ENCODE measurements at places on chromosomes 5 and 9.

- no peak overlapping the region for H3K4me3 ChIP-seq
- no peaks in the 10 kb centered on the region for H3K4me1 ChIP-seq
- no peak overlapping the region for H3K27ac ChIP-seq
- no peaks in the 10 kb centered on the region for H3K27me3 ChIP-seq
- no peak for DNase-seq
Measured at GRCh38 chr5:97832645-97833296, 649.7 kb upstream of the RIOK2 start.

- peaks cover 14% of the 10 kb centered on the region for H3K36me3 ChIP-seq
- H3K27me3 ChIP-seq, result no peaks in the 10 kb centered on the region
- peaks cover 62% of the 10 kb centered on the region for H3K4me1 ChIP-seq
- peak; percentile 16 for DNase-seq
Measured at GRCh38 chr9:126329476-126330275, 3.0 kb downstream of the MVB12B start.

DNA sequence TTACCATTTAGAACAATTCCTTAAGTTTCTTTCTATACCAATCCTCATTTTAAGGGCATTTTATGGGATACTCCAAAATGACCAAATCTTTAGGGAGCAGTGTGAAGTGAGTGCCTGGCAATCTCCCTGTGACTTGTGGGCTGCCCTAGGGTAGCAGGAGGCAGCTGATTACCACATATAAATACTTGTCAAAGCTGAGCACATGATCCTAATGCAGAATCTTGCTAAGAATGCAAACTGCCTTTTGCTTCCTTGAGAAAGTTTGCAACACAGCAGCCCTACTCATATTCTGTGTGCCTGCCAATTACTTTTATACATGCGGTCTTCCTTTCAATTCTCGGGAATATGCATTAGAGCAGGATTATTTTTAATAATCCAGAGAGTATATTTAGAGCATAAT, 18.2 kb upstream of the NREP start:
- H3K36me3 ChIP-seq, result no peaks in the 10 kb centered on the region
- no peaks in the 10 kb centered on the region for H3K4me1 ChIP-seq
- no peaks in the 10 kb centered on the region for H3K27me3 ChIP-seq
- no peak for DNase-seq

GRCh38 chr5:107124376-107124775, 546.4 kb downstream of the EFNA5 start:
- H3K36me3 ChIP-seq, result no peaks in the 10 kb centered on the region
- no peaks in the 10 kb centered on the region for H3K4me1 ChIP-seq
- DNase-seq, result no peak
- no peak overlapping the region for H3K4me3 ChIP-seq

DNA sequence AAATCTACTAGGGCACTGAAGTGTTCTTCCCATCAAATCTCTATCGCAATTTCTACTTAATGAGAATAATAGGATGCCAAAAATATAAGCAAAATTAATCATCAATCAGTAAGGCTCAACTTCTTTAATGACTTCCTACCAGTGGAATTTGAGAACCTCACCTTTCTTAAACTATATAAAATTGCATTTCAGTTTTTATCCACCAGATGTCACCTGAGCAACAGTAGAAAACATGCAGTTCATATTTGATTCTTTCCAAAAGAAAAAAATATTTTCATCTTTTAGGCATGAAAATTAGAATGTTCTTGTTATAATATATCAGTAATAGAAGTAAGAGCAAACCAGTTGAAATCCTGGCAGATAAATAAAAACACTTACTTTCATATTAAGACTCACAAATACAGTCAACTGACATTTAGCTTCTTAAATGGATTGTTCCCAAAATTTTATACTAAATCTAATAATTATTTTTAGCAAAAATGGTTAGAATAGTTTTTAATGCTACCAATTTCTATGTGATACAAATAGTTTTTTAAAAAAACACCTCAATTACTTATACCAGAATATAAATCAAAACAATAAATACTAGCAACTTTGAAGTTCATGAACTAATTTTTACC, 13.4 kb upstream of the CCDC112 start:
- no peaks in the 10 kb centered on the region for H3K36me3 ChIP-seq
- H3K4me1 ChIP-seq, result no peaks in the 10 kb centered on the region
- H3K27ac ChIP-seq, result no peak overlapping the region

GRCh38 chr9:14908295-14909180, 1.7 kb downstream of the FREM1 start:
- H3K36me3 ChIP-seq, result no peaks in the 10 kb centered on the region
- H3K27me3 ChIP-seq, result no peaks in the 10 kb centered on the region
- no peak for DNase-seq

GRCh38 chr5:131996210-131997025, 15.0 kb downstream of the ACSL6 start:
- no peak for DNase-seq
- H3K36me3 ChIP-seq, result no peaks in the 10 kb centered on the region
- H3K27me3 ChIP-seq, result no peaks in the 10 kb centered on the region

DNA sequence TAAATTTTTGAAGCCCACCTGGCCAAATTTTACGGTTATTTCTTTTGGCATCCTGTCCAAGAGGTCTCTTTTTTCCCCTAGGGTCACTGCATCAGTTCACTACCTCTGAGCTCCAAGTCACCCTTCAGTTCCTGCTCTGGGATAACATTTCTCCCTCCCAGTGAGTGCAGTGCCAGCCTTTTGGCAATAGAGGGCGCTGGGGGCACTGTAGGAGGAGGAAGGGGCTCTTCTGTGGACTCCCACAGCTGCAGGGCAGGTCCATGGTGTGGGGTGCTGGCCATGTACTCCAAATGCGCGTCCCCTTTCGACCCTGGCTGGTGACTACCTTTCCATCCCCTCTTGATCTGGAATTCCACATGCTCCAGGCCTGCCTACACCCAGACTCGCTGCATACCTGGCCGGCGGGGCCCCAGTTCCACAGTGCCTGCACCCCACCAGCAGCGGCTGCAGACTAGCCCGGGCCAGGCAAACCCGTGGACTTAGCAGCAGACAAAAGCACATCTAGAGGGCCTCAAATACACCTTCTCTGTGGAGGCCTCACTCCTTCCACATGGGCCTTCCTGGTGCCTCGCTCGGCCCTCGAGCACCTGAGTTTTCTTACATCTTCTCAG, 20.3 kb upstream of the NINJ1 start:
- DNase-seq, result peak; percentile 40
- no peak overlapping the region for H3K4me3 ChIP-seq
- H3K36me3 ChIP-seq, result no peaks in the 10 kb centered on the region
- H3K4me1 ChIP-seq, result peaks cover 2% of the 10 kb centered on the region
- H3K27ac ChIP-seq, result no peak overlapping the region

DNA sequence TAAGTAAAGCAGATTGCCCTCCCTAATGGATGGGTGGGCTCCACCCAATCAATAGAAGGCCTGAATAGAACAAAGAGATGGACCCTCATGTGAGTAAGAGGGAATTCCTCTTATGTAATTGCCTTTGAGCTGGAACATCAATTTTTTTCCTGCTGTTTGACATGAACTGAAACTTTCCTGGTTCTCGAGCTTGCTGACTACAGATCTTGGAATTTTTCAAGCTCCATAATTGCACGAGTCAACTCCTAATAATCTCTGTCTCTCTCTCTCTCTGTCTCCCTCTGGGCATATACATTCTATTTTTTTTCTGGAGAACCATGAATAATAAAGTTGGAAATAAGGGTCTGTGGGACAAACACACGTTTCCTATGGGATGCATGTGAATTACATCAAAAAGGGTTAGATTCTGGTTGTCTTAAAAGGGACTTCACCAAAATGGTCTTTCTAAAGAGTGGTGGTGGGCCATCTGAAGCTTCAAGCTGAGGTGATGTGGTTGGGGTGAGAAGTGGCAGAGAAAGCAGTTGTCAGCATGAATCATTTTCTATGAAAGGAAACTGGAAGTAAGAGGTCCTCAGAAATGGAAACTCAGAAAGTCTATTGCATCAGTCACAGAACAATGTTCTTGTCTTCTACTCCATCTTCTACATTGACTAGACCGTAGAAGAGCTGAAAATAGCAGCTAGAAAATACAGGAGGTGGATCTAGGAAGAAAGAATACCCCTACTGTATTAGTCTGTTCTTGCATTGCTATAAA, 47.0 kb upstream of the HOMER1 start:
- no peak overlapping the region for H3K4me3 ChIP-seq
- H3K27me3 ChIP-seq, result no peaks in the 10 kb centered on the region
- H3K4me1 ChIP-seq, result peaks cover 9% of the 10 kb centered on the region
- no peak for DNase-seq
- H3K27ac ChIP-seq, result peak overlapping the region; percentile 23
- no peaks in the 10 kb centered on the region for H3K36me3 ChIP-seq

GRCh38 chr9:68577774-68578591, 37.3 kb upstream of the TMEM252 start:
- no peak for DNase-seq
- no peak overlapping the region for H3K4me3 ChIP-seq
- no peaks in the 10 kb centered on the region for H3K36me3 ChIP-seq
- H3K27ac ChIP-seq, result no peak overlapping the region
- H3K4me1 ChIP-seq, result no peaks in the 10 kb centered on the region

Data from effector memory CD8-positive, alpha-beta T cell (primary cell).